ENCODE measurements at places on chromosomes 3 and 15. TPM values are rescaled to one million over a fixed set of nuclear protein-coding genes. Genes with fewer than 3 reads are reported as not detected.

The FETUB gene
- total RNA-seq: not detected

The CLRN1 gene
- not detected for total RNA-seq

The NKIRAS1 gene
- 12.9 TPM for total RNA-seq

The LYSMD2 gene
- 6.2 TPM for total RNA-seq

The MORC1 gene
- total RNA-seq: not detected

The TRAT1 gene
- total RNA-seq: 0.44 TPM

The ATP13A5 gene
- not detected for total RNA-seq

The CYP1A2 gene
- 0.12 TPM for total RNA-seq

The COLQ gene
- total RNA-seq: 6.4 TPM

The SLC51A gene
- 0.50 TPM for total RNA-seq

The RASL12 gene
- total RNA-seq: 53.3 TPM

The CTDSPL gene
- total RNA-seq: 46.4 TPM

- DNase-seq: peak; percentile 26
Observed at GRCh38 chr3:52468336-52468735, 12.9 kb downstream of the NISCH start.

GRCh38 chr3:66457252-66457651 lies 43.6 kb downstream of the LRIG1 start:
- no peak for DNase-seq

- DNase-seq: no peak
Observed at GRCh38 chr3:174532776-174533175, 326.4 kb upstream of the NAALADL2 start.

DNA sequence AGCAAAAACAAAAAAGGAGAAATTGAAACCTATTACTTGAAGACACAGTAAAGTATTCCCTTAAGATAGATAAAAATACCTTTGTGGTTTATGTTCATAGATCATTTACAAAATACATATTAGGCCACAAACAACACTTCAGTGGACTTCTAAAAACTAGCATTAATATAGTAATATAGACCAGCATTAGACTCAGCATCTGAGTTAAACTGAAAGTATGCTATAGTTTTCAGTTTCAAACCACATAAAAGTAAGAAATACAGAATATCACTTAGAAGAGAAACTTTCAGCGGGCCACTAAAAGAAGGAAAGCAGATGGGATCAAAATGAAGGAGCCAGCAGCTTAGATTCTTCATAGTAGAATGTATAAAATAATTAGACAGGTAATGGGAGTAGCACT lies 86.6 kb downstream of the MSL2 start:
- DNase-seq: no peak

DNA sequence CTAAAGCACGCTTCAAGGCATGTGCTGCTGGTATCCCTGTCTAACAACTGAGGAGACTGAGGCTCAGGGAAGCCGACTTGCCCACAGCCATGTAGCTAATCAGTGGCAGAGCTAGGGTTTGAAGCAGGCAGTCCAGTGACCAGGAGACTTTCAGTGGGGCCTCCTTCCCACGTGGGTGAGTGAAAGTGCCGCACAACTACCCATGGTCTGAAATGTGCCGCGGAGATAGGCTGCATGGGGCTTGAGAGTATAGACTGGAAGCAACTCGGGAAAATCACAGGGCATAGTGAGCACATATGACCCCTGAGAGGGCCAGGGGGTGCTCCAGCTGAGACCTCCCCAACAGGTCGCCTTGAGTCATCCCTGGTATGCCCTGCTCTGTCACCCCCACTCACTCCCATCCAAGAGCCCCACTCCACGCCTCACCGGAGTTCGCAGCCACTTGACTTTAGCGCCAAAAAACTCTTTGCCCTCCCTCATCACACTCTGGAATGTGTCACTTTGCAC lies 19.1 kb downstream of the FAM174B start:
- no peak for DNase-seq

- DNase-seq: no peak
Observed at GRCh38 chr15:100355342-100355741, 13.6 kb upstream of the ADAMTS17 start.

DNA sequence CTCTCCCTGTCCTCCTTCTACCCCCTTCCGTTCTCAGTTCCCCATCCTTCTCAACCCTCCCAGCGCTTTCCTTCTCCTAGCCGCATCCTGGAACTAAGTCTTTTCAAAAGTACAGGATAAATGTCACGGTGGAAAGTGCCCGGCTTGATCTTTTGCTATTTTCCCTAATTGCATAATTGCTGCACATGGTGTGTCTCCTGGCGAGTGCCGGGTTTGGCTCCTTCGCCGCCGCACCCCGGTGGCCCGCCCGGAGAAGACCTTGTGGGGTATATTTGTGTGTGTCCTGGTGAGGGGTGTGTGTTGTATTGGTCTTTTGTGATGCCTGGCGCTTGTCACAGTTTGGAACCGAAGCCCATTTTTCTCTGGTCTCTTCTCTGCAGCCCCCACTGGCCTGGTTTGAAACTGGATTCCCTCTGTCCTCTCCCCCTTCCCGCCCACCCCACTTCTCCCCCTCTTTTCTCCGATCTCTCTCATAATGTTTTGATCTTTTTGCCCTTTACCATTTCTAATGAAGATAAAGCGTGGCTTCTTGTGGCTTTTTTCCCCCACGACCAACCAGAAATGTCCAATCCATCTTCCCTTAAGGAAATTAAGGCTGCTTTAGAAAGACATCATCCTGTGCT lies 692 bp downstream of the UBE2E2 start:
- peak; percentile 43 for DNase-seq

DNA sequence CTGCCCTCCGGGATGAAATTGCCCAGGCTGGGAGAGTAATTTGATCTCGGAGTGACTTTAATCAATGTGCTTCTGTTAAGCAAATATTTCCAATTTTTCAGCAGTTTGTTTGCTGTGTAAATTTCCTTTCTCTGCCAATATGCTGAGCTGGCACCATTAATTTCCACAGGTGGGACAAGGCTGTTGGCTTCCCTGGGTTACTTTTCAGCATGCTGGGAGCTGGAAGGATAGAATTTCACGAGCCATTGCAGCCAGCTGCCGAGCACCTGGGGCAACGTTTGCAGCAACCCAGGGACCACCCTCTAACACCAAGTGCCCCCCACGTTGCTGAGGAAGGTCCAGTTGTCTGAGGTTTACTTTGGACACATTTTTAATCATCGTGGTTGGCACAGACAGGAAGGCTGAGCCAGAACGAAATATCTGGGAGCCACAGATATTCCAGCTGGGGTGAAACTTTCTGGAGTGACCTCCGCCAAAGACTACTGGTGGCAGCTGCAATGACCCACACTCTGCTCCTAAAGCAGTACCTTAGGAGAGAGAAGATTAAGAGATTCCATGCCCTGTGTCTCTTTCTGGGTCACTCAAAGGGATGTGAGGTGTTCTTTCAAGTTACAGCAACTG lies 293.3 kb upstream of the RGMA start:
- no peak for DNase-seq

DNA sequence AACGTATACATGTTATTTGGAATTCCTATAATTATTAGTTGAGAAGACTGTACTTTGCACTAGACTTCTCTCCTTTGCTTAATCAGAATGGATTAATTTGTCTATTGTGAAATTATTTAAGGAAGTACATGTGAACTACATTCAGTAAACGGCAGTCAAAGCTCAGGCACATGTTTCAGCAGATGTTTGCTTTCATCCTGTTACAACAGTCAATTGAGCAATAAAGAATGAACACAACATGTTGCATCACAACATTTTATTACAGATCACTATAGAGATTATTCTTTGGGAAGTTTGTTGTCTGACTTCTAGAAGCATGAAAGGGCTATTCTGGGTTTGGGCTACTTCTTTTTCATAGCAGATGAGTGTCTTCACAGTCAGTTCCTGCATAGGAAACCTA lies 39.2 kb downstream of the RAB27A start:
- no peak for DNase-seq

- no peak for DNase-seq
Observed at GRCh38 chr15:82751308-82751707, 41.6 kb upstream of the AP3B2 start.

GRCh38 chr3:56119575-56120349 lies 348.5 kb downstream of the ERC2 start:
- peak; percentile 47 for DNase-seq

DNA sequence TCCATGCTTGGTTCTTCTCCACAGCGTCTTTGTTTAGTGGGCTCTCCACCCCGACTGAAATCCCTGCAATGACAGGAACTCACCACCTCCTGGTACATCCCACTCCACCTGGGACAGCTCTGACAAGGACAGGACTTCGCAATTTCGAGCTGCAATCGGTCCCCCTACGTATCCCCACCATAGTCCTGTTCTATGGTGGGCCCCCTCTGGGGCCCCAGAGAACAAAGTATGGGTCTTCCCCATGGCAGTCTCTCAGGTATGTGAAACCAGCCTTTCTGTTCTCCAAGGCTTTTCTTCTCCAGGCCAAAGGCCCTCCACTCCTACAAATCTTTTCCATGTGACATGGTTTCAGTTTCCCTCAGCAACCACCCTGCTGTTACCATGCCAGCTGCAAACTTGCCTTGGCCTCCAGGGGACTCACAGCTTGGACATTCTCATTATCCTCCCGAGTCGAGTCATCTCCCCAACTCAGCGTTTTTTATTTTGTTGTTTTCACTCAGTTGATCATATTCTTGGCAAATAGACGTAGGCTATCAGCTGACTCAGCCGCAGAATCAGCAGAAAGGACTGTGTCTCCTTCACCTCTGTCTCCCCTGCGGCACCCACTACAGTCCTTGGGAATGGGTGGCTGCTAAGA lies 233.3 kb downstream of the OPA1 start:
- no peak for DNase-seq

GRCh38 chr3:133799794-133800585 lies 5.6 kb upstream of the SRPRB start:
- DNase-seq: no peak

DNA sequence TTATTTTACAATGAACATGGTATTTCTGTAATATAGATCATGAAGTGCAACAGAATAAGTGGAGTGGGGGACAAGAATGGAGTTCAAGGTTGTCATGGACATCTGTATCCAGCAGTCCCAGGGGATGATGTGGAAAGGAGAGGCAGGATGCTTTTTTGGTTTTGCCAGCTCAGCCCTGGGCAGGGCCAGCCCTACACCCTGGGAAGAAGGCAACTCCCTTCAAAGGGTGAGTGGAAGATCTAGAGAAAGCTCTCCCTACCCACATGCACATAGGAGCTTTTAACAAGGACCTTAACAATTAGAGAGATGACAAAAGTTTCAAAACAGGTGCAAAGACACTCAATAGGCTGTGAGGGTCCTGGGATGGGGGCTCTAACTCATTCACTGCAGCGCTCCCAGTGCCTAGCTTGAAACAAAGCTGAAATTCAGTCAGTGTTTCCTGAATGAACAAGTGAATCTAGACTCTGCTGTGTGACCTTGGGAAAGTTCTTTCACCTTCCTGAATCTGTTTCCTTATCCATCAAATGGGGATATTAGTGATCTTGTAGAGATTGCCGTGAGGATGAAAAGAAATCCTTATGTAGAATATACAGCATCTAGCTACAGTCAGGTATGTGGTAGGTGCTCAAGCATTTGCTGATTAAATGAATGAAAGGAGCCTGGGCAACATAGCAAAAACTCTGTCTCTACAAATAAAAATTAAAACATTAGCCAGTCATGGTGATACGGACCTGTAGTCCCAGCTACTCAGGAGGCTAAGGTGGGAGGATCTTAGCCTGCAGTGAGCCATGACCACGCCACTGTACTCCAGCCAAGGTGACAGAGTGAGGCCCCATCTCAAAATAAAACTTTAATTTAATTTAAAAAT lies 14.3 kb downstream of the BHLHE40 start:
- DNase-seq: no peak

DNA sequence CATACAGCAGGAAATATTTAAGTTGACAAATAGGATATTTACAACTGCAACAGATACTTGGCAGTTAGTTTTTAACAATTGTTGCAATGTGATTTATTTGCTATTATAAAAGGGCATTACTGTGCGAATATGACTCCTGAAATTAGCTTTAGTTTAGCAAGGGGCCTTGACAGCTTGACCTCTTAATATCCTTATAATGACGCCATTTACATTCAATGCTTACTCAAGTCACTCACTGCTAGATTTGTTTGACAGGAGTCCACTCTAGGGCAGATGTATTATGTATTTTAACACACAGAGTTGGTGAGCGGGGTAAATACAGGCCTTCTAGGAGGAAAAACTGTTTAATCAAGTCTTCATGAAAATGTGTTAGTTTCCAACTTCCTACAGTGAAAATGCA lies 58.1 kb upstream of the C15orf61 start:
- DNase-seq: no peak

All from left cardiac atrium (tissue), 4 donors.